ENCODE measurements at places on chromosomes 2 and 18. TPM values are rescaled to one million over a fixed set of nuclear protein-coding genes. Genes with fewer than 3 reads are reported as not detected.

MYOM1 gene
- total RNA-seq: 3.3 TPM

CENPA gene
- 0.39 TPM for total RNA-seq

GPAT2 gene
- 0.98 TPM for total RNA-seq

MOGAT1 gene
- not detected for total RNA-seq

LAMA3 gene
- total RNA-seq: not detected

ESPNL gene
- total RNA-seq: not detected

CHRNG gene
- total RNA-seq: not detected

ARL4C gene
- total RNA-seq: 484 TPM

LYPD1 gene
- not detected for total RNA-seq

SESTD1 gene
- total RNA-seq: 3.6 TPM

EVA1A gene
- total RNA-seq: not detected

HOXD4 gene
- not detected for total RNA-seq

EFHD1 gene
- 0.92 TPM for total RNA-seq

PSD4 gene
- 80.6 TPM for total RNA-seq

GKN1 gene
- not detected for total RNA-seq

CD302 gene
- total RNA-seq: 0.54 TPM

IL36A gene
- 0.53 TPM for total RNA-seq

CYP1B1 gene
- total RNA-seq: not detected

CDH19 gene
- total RNA-seq: not detected

POMC gene
- total RNA-seq: 3.0 TPM

BARD1 gene
- 3.4 TPM for total RNA-seq

GLI2 gene
- not detected for total RNA-seq

GDF7 gene
- not detected for total RNA-seq

MDH1B gene
- 0.33 TPM for total RNA-seq

UGT1A7 gene
- not detected for total RNA-seq

UGT1A3 gene
- total RNA-seq: not detected

MEP1B gene
- not detected for total RNA-seq

G6PC2 gene
- total RNA-seq: not detected

MOCOS gene
- total RNA-seq: not detected

LOXHD1 gene
- 0.19 TPM for total RNA-seq

CFAP65 gene
- total RNA-seq: not detected

LIMS2 gene
- total RNA-seq: 2.9 TPM

IL1F10 gene
- not detected for total RNA-seq

RAB6C gene
- not detected for total RNA-seq

RGPD4 gene
- total RNA-seq: 0.30 TPM

DSC2 gene
- total RNA-seq: not detected

LYG1 gene
- total RNA-seq: 0.81 TPM

CD226 gene
- 20.1 TPM for total RNA-seq

VIT gene
- not detected for total RNA-seq

ACSL3 gene
- 97.6 TPM for total RNA-seq

LYPD6B gene
- not detected for total RNA-seq

GPR35 gene
- total RNA-seq: 17.5 TPM

SPRED2 gene
- 2.3 TPM for total RNA-seq

FAM110C gene
- 0.19 TPM for total RNA-seq

ZNF519 gene
- 7.4 TPM for total RNA-seq

ST6GAL2 gene
- not detected for total RNA-seq

C2orf72 gene
- total RNA-seq: not detected

POTEI gene
- total RNA-seq: not detected

PPP1R1C gene
- total RNA-seq: not detected

DIS3L2 gene
- 46.9 TPM for total RNA-seq

GPR39 gene
- total RNA-seq: not detected

All from CD8-positive, alpha-beta T cell (primary cell).